ENCODE measurements at places on chromosomes 11 and 22.

DNA sequence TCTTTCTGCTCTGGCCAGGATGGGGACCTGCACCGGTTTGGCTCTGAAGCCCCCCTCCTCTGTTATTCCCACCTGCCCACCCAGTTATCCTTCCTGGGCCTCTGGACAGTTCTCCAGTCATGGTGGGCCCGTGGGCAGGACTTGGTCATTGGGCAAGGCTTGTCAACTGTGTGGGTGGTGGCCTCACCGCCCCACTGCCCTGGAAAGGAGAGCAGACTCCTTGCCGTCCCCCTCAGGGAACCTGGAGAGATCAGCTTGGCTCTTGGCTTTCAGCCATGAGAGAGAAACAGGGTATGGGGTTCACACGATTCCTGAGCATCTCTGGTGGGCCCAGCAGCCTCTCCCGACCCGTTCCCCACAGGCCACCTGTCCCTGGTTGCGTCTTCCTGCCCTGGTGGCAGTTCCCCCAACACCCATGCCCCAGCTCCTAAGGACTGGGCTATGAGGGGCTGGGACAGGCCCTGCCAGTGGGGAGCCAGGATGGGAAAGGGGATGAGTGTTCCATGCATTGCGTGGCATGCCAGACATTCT is 92.3 kb downstream of the MORC2 start:
- no peak for DNase-seq

DNA sequence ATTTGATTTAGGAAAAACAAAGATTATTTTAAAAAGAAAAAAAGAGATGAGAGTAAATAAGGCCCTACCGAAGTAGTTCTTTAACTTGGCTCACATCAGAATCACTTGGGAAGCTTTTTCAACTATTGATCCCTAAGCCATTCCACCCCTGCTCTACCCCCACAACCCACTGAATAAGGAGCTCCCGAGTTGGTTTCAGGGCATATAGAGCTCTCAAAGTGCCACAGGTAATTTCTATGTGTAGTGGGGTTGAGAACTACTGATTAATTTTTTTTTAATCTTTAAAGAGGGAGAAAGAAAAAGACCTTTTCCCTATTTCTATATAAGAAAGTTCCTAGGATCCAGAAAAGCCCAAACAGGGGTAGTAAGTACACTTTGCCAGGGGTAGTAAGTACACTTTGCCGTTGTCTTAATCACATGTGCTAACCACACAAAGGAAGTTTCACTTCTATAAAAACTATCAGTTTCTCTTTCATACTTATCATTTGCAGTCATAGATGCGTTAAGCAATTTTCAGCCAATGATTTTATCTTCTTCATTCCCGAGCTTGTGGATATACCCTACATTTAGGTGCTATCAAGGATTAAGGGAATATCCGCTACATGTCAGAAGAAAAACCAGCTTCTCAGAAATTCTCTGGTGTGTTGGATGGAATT is 108.4 kb upstream of the ZC3H12C start:
- peak; percentile 48 for DNase-seq

DNA sequence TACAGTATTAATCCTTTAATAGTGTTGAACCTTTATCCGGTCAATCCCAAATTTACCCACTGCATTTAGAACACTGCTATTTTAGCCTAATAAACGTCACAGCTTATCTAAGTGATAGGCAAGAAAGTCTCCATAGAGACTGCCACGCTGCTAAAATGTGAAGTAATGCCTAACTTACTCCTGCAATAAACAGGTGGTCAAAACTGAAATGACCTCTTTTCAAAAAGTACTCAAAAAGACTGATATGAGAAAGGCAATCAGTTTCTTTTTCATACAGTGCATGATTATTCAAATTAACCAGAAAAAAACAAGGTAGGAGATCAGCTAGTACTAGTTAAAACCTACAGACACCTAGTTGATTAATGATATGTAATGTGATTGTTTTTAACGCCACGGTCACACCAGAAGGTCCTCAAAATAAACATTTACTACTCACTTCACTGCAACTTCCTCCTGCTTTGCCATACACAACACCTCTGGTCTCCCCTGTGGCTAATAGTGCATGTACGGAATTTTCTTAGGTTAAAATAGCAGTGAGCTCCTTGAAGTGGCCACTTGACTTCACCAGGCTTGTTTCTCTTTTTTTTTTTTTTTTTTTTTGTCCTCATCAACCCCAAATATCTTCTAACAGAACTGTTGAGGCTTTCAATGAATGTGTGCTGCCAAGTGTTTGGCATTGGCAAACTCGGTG is 8.8 kb downstream of the ATP5MG start:
- DNase-seq, result no peak

GRCh38 chr11:86676533-86677154 is 4.2 kb upstream of the ME3 start:
- DNase-seq, result peak; percentile 73

DNA sequence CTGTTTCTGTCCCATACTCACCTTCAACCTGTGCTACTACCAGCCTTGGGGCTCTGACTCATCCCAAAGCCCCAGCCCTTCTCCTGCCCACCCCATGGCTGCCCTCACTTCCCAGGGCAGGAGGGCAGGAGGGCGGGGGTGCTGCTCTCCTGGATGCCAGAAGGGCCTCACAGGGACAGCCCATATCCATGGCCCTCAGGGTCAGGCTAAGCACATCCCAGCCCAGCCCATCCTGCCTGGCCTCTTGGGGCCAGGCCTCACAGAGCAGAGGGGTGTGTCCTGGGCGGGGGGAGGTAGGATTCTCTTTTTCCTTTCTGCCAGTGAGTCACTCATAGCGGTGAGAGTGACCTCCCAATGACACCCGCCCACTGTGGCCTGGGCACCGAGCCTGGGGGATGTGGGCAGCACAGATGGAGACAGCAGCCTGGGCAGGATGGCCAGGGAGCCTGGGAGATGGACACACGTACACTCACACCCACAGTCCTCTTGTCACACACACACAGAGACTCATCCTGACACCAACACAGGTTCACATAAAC is 2.4 kb downstream of the LTBP3 start:
- DNase-seq, result peak; percentile 65

DNA sequence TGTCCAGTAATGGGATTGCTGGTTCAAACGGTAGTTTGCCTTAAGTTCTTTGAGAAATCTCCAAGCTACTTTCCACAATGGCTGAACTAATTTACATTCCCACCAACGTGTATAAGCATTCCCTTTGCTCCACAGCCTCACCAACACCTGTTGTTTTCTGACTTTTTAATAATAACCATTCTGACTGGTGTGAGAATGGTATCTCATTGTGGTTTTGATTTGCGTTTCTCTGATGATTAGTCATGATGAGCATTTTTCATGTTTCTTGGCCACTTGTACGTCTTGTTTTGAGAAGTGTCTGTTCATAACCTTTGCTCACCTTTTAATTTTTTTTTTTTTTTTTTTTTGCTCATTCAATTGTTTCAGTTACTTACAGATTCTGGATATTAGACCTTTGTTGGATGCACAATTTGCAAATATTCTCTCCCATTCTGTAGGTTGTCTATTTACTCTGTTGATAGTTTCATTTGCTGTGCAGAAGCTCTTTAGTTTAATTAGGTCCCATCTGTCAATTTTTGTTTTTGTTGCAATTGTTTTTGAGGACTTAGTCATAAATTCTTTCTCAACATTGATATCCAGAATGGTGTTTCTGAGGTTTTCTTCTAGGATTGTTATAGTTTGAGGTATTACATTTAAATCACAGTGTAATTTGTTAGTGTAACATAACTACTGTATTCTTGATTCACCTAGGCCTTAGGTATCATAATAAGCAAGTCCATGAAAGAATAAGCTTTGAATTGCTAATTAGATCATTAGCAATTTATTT is 33.0 kb downstream of the CCDC34 start:
- no peak for DNase-seq

DNA sequence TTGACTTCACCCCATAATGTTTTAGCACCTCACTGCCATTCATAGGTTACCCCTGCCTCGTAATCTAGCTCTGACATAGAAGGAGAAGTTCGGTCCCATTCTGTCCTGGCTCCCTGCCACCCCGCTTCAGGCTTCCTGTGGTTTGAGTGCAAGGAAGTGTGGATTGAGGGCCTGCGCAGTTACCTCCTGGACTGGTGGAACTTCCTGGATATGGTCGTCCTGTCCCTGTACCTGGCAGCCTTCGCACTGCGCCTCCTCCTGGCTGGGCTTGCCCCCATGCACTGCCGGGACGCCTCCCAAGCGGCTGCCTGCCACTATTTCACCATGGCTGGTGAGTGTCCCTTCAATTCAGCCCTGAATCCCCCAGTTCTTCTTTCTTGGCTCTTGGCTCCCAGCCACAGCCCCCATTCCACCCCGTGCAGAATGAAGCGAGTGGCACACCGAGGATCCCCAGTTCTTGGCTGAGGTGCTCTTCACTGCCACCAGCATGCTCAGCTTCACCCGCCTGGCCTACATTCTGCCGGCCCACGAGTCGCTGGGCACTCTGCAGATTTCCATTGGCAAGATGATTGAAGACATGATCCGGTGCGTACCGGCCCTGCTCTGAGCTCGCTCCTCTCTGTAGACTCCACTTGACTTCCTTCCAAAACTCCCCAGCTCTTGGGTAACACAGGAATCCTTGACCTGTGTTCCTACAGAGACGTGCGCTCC is 15.4 kb downstream of the ART5 start:
- peak; percentile 91 for DNase-seq

DNA sequence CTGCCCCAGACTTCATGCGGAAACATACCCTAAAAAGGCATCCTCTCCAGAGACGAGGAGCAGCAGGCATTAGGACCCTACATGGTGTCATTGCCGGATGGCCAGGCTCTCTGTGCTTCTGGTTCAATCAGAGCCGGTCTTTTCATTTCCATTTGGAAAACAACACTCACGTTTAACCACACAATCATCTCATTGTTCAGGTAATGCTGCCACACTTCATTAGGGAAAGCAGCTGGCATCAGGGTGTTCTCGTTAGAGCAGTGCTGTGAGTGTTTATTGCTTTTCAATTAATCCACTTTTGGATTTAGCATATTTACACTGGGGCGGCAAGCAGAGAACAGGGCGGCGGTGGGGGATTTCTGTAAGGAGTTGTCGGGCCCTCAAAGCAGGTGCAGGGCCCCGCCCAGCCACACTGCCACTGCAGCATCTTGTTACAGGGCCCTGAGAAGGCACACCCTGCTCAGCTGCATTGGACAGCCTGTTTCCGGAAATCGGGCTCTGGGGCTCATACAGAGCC is 338.6 kb downstream of the SHANK2 start:
- DNase-seq, result no peak

DNA sequence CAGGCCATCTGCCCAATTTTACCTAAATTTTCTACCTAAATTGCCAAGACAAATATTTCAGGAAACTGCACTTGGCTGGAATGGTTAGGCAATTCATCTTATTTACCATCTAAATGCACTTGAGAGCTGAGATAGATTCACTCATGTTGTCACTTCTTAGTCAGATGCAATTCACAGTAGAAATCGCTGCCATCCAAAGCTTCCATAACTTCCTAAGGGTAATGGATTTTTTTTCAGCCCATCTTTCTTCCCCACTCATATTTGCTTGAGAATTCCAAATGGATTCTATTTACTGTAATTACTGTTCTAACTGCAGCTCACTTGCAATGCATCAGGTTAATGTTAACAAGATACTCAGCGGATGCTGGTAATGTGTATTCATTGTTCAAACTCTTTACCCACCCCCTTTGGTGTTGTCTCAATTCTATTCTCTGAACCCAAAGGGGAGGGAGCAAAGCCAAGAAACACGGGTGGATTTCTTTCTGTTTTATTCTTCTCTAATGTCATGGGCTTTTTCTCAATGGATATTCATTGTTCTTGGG is 96.0 kb downstream of the TENM4 start:
- DNase-seq, result no peak

DNA sequence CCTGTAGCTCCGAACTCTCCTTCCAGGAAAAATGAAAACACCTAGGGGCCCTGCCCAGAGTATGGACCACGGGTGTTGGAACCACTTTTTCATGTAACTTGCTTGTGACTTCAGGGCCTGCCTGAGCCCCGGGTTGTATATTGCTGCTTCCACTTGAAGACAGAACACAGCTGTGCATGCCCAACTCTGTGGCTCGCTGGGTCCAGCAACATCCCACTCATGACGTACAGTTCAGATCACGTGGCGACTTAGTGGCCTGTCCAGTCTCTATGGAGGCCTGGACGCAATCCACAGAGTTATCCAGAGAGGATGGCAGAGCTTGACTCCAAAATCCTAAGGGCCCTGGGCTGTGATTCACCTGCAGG is 6.8 kb downstream of the C11orf21 start:
- no peak for DNase-seq

- DNase-seq, result peak; percentile 32
Observed at GRCh38 chr11:68528630-68529029, 68.1 kb downstream of the PPP6R3 start.

DNA sequence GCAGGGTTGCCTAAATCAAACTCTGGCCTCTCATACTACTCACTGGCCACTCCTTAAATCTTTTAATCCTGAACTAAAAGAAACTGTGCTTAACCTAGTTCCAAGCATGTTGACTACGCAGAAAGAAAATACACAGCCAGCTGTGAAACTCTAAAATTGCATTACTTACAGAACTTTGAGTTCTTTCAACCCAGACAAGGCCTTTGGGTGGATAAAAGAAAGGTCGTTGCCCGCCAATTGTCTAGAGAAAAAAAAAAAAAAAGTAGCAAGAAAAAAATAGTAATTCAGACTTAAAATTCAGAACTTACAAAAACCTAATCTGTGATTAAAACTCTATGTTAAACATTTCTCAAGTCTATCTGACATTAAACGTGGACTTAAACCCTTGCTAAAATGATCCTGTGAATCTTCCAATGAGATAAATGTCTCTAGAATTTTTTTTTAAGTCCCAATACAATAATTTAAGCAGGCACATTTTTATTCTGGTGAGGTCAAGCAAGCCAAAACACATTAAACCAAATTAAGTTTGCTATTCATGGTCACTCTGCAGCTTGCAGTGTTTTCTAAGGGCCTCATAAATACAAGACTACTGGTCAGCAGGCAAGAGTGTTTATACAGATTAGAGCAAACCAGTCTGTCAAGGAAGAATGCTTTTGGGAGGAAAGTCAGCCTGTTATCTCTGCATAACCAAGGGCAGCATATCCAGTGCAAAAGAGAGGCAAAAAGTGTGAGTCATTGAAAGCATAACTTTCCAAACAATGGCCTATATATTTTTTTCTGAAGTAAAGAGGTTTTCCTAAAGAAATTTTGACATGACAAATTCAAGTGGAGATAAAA is 29.5 kb upstream of the CCDC34 start:
- DNase-seq, result peak; percentile 78

All from hematopoietic multipotent progenitor cell treated with erythropoietin and hydrocortisone succinate and interleukin-3 and kit ligand, for 4 days (in vitro differentiated cells).